ENCODE measurements at places on chromosomes 6 and 20.

DNA sequence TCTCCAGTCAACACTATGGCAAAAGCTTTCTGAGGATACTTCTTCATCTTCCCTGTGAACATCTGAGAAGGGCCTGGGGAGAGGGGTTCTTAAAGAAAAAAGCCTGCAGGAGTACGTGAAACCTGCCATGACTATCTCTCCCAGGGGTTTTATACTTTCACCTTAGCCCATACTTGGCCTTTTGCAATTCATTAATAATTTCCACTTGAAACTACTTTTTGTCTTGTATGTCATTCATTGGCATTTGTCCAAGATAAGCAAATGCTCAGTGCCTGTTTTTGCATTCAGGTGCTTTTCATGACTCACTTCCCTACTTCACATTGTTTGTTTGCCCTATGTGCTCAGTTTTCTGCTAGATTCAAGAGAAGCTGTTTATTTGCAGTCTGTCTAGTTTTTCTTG is 580.3 kb upstream of the GJE1 start:
- DNase-seq: no peak

DNA sequence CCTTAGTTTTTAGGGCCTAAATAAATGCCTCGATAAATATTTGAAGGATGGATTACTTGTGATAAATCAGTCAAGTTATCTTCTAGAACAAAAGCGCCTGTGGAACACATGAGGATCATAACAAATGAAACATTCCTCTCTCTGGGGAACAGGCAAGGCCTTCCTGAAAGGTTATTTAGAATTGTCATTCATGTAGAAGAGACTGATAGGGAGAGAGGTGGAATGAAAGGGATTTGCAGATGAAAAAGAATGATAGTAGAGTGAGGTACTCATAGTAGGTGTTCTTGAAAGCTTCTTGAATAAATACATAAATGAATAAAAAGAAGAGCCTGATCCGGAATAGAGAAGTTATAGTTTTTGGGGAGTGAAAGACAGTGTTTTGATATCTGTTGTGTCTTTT is 30.5 kb downstream of the TSPYL4 start:
- no peak for DNase-seq

GRCh38 chr6:1603708-1604107 is 6.0 kb upstream of the FOXC1 start:
- no peak for DNase-seq

DNA sequence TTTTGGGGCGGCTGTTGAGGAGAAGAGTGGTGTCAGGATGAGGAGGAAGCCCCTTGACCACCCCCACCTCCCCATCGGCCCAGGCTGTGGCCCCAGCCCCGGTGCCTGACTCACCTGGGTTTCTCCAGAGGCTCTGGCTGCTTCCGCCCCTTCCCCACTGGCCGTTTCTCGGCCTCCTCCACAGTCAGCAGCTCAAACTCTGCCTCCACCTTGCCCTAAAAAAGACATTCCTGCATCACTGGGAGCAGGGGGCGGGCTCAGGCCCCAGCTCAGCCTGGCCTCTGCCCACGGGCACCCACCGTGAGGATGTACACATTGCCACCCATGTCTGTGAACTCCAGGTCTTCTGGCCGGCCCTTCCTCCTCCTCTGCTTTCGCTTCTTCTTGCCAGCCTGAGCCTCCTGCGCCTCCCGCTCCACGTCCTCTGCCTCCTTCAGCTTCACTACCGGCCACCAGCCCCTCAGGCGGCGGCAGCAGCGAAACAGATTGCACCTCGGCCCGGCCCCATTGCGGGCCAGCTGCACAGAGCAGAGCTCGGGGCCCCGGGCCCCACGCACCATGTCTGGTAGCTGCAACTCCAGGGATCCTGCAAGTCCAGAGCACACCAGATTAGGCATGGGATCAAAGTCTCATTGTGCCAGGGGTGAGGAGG is 17.3 kb downstream of the ERGIC3 start:
- DNase-seq: no peak

GRCh38 chr6:166266336-166266735 is 41.9 kb downstream of the PRR18 start:
- DNase-seq: no peak

DNA sequence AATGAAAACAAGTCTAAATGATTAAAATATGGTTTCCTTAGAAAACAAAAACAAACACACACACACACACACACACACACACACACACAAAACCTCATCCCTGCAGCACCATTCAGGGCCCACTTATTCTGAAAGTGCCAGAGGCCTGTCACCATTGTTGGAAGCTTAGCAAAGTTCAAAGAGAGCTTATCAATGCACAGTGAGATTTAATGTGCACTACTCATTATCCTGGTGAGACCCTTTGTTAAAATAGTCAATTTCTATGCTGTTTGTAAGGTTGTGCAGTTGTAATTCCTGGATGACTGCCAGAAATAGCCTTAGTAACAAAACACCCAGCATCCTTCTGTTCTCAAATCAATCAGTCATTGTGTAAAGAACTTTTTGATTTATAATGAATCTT is 482.9 kb downstream of the GRIK2 start:
- no peak for DNase-seq

GRCh38 chr20:10793766-10794165 is 120.0 kb upstream of the JAG1 start:
- DNase-seq: no peak

- DNase-seq: no peak
Measured at GRCh38 chr20:59938221-59938620, 1.9 kb downstream of the PPP1R3D start.

DNA sequence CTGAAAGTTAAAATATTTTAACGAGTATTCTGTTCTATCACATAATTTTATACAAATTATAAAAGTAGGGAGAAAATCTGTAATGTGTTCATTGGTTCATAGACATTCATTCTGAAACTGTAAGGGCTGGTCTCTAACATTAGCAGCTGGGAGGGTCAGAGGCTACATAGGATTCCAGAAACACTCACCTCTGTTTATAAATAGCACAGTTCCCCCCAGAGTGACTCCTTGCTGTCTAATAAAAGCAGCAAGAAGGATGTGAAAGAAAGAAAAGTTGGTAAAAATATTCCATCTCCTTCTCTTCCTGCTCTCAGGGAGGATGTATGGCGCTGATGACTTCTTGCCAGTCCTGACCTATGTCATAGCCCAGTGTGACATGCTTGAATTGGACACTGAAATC is 25.3 kb upstream of the NAA20 start:
- DNase-seq: no peak

- no peak for DNase-seq
Measured at GRCh38 chr6:154267508-154268106, 89.0 kb downstream of the IPCEF1 start.

GRCh38 chr6:11142296-11143027 is 30.9 kb upstream of the ERVFRD-1 start:
- DNase-seq: no peak

DNA sequence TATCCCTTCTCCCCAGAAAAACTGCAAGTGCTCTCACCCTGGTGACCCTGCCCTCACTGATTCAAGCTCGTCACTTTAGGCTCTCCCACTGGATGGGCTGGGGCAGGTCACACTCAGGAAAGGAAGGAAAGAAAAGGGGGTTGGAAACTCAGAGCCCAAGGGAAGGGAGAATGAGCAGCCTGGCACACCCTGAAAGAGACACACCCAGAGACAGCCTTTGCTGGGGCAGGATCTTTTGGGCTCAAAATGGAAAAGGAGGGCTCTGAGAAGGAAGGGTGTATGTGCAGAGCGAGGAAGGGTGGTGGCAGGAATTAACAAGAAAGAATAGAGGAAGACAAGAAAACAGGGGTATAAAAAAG is 2.5 kb downstream of the PPP1R18 start:
- no peak for DNase-seq

- no peak for DNase-seq
Measured at GRCh38 chr6:155455766-155456165, at the start of gene NOX3. Gene NOX3 (minus strand): TSS chr6:155455839. CDS start chr6:155455800, 39 bp downstream.

GRCh38 chr6:168052291-168052891 is 26.6 kb downstream of the FRMD1 start:
- DNase-seq: no peak

GRCh38 chr20:14507711-14508110 is 170.3 kb upstream of the FLRT3 start:
- DNase-seq: no peak

GRCh38 chr6:4675121-4675520 is 101.1 kb upstream of the CDYL start:
- no peak for DNase-seq

DNA sequence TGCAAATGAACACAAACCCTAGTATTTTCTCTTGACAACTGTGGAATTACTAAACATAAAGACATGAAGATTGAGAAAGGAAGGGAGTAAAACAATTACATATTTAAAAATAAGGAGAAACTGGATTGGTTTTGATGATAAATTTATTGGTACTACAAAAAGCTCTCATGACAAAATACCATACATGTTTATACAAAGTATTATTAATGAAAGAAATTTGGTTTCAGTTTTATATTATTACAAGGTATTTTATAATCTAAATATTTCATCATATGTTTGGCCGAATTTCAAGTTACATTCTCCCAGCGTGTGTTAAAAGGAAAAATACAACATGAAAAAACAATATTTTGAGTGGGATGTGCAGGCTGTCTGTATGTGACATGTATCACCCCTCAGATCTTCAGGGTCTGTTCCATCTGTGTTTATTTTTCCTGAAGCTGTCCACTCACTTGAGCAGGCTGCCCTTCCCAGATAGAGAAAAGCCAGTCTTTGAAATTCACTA is 568.4 kb downstream of the NKAIN2 start:
- no peak for DNase-seq

DNA sequence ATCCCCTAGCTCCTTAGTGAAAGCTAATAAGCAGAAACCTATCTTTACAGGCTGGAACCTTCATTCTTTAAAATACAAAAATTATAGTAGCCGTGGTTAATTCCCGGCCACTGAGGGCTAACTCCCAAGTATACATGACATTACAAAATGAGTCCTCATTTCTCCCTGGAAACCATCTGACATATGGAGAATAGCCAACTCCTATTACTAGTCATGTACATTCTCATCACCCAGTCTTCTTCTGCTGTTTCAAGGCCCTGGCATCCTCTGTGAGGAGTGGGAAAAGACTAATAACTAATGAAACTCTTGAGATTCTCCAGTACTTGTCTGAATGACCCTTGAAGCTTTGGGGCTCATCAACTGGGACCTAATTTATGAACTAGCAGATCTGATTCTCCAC is 30.2 kb downstream of the CSNK2A1 start:
- DNase-seq: no peak

GRCh38 chr6:1524040-1524480 is 85.7 kb upstream of the FOXC1 start:
- DNase-seq: peak; percentile 70

DNA sequence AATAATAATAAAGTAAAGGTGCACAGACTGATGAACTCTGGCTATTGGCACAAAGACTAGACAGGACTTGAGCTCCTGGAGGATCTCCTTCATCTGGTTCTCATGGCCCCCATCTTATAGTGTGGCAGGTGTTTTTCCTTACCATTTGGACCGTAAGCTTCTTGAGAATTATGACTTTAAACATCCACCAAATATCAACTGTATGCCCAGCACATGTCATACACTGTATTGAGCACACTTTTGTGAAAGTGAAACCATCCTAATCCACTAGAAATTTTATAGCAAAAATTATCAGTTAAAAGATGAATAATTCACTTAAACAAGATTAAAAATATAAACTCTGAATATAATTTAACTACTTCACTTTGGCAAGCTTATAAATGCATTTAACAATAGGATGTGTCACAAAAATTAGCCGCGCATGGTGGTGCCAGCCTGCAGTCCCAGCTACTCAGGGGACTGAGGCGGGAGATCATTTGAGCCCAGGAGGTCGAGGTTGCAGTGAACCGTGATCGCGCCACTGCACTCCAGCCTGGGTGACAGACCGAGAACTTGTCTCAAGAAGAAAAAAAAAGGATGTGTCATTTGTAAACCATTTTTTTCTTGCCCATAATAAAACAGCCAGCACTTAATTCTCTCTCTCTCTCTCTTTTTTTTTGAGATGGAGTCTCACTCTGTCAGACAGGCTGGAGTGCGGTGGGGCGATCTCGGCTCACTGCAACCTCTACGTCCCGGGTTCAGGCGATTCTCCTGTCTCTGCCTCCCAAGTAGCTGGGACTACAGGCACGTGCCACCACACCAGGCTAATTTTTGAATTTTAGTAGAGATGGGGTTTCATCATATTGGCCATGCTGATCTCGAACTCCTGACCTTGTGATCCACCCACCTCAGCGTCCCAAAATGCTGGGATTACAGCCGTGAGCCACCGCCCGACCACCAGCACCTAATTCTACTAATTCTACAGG is 9.1 kb downstream of the HIVEP2 start:
- DNase-seq: no peak

DNA sequence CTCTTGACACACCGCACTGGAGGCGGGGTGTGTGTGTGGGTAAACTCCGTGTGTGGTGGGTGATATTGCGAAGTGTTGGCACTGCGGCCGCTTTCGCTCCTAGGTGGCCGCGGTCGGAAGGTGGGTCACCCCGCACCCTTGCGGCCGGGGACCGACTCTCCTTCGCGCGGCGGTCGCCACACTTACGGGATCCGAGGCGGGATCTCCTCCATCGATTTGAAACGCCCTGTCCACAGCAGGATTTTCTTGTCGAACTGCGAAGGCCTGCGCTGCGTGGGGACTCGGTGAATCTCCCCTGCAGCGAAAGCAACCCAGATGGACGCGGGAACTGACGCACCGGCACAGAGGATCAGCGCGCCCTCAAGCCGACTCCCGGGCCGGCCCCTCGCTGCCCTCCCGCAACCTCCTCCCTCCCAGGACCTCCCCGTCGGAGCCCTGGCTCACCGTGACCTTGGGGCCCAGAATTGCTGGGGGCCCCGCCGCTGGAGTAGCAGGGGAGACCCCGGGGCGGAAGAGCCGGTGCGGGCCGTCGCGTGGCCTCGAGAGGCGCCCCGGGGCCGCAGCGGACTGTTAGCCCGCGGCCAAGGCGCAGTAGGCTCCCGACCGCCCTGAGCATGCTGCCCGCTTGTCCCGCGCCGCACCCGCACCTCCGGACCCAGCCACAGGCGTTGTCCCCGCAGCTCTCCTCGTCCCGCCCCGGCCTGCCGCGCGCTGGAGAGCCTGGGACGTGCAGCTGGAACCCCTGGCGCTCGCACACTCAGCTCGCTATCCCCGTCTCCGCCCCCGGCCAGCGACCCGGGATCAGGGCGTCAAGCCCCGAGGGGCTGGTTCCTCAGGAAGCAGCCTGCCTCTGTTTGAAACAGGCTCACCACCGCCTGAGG is at the start of gene FAM162B:
TSS of gene FAM162B (minus strand) at position 759 of the 881 bp plus-strand sequence. CDS start at position 616, 143 bp downstream.
- DNase-seq: no peak

GRCh38 chr6:33616913-33617312 is 4.2 kb upstream of the ITPR3 start:
- DNase-seq: no peak

- no peak for DNase-seq
Measured at GRCh38 chr6:140051521-140052512, 677.4 kb upstream of the CITED2 start.

DNA sequence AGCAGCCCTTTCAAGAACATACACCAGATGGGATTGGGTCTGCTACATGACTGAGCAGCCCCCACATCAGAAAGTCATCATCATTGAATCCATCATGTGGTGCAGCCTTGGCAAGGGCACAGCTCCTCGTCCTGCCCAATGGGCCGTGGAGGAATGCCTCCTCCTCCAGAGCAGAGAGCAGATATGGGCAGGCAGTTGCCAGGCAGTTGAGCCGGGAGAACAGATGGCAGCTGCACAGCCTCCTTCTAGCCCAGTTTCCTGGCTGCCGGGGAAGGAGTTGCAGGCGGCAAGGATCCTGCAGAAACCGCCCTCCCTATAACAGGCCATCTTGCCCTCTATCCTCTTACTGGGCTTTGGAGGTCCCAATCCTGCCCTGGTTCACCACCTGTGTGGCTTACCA is 11.9 kb upstream of the ZFAND3 start:
- no peak for DNase-seq

Data from activated CD8-positive, alpha-beta memory T cell treated with anti-CD3 and anti-CD28 coated beads for 1 hour (primary cell).